Ascending aorta (tissue), 2 donors: ENCODE measurements at places on chromosomes 4 and X. TPM values are rescaled to one million over a fixed set of nuclear protein-coding genes. Genes with fewer than 3 reads are reported as not detected.

DNA sequence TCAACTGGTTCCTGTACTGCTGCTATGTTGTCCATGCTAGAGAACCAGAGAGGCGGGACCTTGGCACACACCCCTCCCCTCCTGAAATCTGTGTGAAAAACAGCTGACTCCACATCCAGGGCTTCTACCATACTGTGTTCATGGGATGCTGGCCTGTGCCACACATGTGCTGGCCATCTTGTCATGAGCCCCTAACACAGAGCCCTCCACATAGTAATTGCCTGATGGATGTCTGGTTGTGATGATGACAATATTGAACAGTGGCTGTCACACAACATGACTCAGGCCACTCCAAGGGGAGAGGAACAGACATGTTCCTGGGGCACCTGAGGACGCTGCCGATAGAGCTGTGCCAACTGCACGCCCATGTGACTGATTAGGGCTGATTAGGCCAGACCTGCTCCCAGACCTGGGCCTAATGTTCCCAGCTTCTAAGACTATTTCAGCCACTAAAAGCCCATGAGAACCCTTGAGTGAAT lies 13.1 kb downstream of the SLC25A5 start:
- no peak overlapping the region for H3K4me3 ChIP-seq
- DNase-seq, result no peak
- no peaks in the 10 kb centered on the region for H3K4me1 ChIP-seq
- no peaks in the 10 kb centered on the region for H3K36me3 ChIP-seq
- no peaks in the 10 kb centered on the region for H3K27me3 ChIP-seq

- H3K36me3 ChIP-seq, result no peaks in the 10 kb centered on the region
- DNase-seq, result no peak
- H3K27ac ChIP-seq, result no peak overlapping the region
- no peak overlapping the region for H3K4me3 ChIP-seq
- no peaks in the 10 kb centered on the region for H3K27me3 ChIP-seq
These were observed 85.0 kb upstream of the FAT1 start for GRCh38 chr4:186808630-186809018.

Gene PRPS2
- total RNA-seq, result 46.2 TPM

- no peaks in the 10 kb centered on the region for H3K4me1 ChIP-seq
- H3K27ac ChIP-seq, result no peak overlapping the region
- no peaks in the 10 kb centered on the region for H3K36me3 ChIP-seq
- no peak for DNase-seq
- no peak overlapping the region for H3K4me3 ChIP-seq
- no peaks in the 10 kb centered on the region for H3K27me3 ChIP-seq
These were observed 58.8 kb downstream of the JAKMIP1 start for GRCh38 chr4:6141554-6141953.

Gene HSFX2
- total RNA-seq, result not detected

Gene TRPC5OS
- total RNA-seq, result not detected

GRCh38 chrX:109857584-109858228 lies 124.6 kb upstream of the ACSL4 start:
- no peaks in the 10 kb centered on the region for H3K4me1 ChIP-seq
- H3K36me3 ChIP-seq, result no peaks in the 10 kb centered on the region
- no peak overlapping the region for H3K4me3 ChIP-seq
- no peak for DNase-seq
- H3K27me3 ChIP-seq, result no peaks in the 10 kb centered on the region

Gene CT83
- not detected for total RNA-seq

GRCh38 chrX:106899841-106900240 lies 3.3 kb downstream of the RIPPLY1 start:
- no peaks in the 10 kb centered on the region for H3K36me3 ChIP-seq
- no peak overlapping the region for H3K27ac ChIP-seq
- no peaks in the 10 kb centered on the region for H3K4me1 ChIP-seq
- H3K4me3 ChIP-seq, result no peak overlapping the region
- no peaks in the 10 kb centered on the region for H3K27me3 ChIP-seq

GRCh38 chr4:162274354-162274753 lies 110.6 kb upstream of the FSTL5 start:
- H3K27ac ChIP-seq, result no peak overlapping the region
- H3K4me3 ChIP-seq, result no peak overlapping the region
- H3K27me3 ChIP-seq, result no peaks in the 10 kb centered on the region
- H3K4me1 ChIP-seq, result no peaks in the 10 kb centered on the region
- no peak for DNase-seq

GRCh38 chr4:1874201-1874600 lies 3.0 kb downstream of the NSD2 start:
- peaks cover 4% of the 10 kb centered on the region for H3K4me1 ChIP-seq
- H3K4me3 ChIP-seq, result no peak overlapping the region
- H3K36me3 ChIP-seq, result no peaks in the 10 kb centered on the region
- no peaks in the 10 kb centered on the region for H3K27me3 ChIP-seq
- no peak for DNase-seq
